ENCODE measurements at places on chromosomes 6 and 20.
A peak's percentile ranks its signal among the peaks of the same experiment; 100 is the strongest.

GRCh38 chr20:63158352-63158751, 57.6 kb downstream of the YTHDF1 start:
- no peak for DNase-seq

DNA sequence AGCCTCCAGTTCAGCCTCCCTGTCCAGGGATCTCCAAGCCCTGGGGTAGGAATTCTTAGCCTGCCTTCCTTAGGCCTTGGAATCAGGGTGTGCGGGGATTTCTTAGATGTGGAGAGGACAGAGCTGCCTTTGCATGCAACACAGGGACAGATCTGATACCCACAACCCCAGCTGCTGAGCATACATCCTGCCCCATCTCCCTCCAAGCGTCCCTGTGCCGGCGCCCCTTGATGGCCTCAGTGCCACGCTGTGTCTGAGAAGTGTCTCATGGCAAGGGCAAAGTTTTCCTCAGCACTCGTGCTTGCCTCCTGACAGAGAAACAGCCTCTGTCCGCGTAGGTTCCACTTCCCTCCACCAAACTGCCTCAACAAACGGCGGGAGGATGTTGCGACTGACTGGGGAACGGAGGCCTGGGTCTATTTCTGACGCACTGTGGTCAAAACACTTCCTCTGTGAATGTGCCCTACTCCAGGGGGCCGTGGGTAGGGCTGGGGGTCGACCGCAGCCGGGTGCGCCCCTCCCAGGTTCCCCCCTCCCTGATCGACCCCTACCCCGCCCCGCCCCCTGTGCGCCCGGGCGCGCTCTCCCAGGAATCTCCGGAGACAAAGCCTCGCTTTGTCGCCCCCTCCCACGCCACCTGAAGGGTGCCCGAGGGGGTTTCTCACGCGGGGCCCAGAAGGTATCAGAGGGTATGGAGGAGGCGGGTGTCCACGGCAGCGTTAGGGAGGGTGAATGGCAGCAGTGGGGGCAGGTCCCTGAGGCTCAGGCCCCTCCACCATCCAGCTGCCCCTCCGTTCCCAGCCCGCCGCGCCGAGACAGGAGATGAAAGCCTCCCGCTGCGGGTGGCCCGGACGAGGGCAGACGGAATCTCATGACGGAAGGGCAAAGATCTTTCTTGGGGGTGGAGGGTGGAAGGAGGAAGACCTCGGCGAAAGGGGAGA, 806 bp downstream of the MICAL1 start:
- peak; percentile 72 for DNase-seq

GRCh38 chr6:108115598-108116058, 41.1 kb upstream of the OSTM1 start:
- no peak for DNase-seq

- no peak for DNase-seq
Observed at GRCh38 chr20:17024513-17025119, 202.2 kb upstream of the PCSK2 start.

DNA sequence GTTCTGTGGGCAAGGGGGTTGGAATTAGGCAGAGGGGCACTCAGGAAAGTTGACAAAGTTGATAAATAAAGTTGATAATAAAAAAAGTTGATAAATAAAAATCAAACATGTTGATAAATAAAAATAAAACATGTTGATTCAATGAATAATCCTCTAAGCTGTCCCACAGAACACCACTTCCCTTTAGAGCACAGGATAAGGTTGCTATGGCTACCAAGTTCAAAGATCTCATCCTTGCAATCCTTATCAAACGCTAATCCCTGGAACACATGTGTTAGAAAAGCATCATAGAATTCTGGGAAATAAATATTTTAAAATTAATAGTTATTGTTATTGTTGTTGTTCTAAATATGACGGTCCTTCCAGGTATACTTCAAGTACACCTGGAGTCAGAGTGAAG, 33.9 kb downstream of the MBOAT1 start:
- DNase-seq, result no peak

GRCh38 chr20:23419995-23420901, 1.0 kb downstream of the NAPB start:
- DNase-seq, result peak; percentile 24

DNA sequence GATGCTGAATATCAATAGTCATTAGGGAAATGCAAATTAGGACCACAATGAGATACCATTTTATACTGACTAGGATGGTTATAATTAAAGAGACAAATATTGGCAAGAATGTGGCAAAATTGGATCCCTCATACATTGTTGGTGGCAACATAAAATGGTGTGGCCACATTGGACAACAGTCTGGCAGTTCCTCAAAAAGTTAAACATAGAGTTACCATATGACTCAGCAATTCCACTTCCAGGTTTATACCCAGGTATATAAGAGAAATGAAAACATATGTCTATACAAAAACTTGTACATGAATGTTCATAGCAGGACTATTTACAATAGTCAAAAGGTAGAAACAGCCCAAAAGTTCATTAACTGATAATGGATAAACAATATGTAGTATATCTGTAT, 2.0 kb upstream of the CRIP3 start:
- DNase-seq, result no peak

DNA sequence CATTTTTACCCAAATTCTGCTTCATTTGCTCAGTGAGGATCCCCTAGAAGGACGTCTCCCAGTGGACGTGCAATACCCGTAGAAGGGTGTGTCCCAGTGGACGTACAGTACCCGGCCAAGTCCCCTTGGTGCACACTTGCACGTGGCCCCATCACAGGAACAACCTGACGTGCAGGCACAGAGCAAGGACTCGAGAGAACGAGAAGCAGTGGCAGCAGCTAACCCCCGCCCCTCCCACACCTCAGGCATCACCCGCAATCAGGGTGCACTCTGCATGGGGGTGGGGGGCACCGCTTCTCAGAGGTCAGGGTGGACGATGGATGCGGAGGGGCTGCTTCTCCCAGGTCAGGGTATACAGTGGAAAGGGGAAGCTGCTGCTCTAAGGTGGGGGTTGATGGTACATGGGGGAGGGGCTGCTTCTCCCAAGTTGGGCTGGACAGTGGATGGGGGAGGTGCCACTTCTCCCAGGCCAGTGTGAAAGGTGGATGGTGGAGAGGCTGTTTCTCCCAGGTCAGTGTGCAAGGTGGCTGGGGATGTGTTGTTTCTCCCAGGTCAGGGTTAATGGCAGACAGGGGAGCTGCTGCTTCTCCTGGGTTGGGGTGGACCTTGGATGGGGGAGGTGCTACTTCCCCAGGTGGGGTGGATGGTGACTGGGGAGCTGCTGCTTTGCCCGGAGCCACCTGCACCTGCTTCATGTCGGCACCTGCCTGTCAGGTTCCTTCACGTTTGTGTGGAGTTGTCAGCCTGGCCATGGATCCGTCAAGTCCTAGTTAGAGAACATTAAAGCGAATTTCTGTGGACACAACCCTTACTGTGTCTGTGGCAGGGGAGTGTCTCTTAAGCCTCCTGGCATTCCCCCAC, 1.0 kb upstream of the THBS2 start:
- DNase-seq, result no peak

DNA sequence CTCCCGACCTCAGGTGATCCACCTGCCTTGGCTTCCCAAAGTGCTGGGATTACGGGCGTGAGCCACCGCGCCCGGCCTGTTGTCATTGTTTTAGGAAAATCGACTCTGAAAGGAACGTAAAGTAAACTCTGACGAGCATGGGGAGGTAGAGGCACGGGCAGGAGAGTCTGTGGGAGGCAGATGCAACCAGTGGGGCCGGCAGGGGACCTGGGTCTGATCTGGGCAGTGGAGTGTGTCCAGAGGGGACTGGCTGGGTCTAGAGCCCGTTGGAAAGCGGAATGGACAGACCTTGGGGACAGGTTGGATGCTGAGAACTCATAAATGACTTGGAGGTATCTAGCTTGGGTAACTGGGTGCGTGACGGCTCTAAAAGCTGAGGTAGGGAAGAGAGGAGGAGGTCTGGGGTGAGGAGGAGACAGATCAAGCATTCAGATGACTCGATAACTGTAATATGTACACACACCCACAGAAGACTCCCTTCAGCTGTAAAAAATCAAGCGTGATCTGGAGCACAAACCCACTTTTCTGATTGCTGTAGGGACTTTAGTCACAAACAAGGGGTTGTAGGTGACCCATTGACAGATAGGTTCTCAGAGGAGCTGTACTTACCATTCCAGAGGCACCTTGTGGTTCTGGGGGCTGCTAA, 22.4 kb downstream of the MANBAL start:
- DNase-seq, result no peak
